ENCODE measurements at places on chromosomes 11 and 22. TPM values are rescaled to one million over a fixed set of nuclear protein-coding genes. Genes with fewer than 3 reads are reported as not detected.

GRCh38 chr11:64053699-64054098 is 18.0 kb downstream of the FLRT1 start:
- no peak for DNase-seq

DNA sequence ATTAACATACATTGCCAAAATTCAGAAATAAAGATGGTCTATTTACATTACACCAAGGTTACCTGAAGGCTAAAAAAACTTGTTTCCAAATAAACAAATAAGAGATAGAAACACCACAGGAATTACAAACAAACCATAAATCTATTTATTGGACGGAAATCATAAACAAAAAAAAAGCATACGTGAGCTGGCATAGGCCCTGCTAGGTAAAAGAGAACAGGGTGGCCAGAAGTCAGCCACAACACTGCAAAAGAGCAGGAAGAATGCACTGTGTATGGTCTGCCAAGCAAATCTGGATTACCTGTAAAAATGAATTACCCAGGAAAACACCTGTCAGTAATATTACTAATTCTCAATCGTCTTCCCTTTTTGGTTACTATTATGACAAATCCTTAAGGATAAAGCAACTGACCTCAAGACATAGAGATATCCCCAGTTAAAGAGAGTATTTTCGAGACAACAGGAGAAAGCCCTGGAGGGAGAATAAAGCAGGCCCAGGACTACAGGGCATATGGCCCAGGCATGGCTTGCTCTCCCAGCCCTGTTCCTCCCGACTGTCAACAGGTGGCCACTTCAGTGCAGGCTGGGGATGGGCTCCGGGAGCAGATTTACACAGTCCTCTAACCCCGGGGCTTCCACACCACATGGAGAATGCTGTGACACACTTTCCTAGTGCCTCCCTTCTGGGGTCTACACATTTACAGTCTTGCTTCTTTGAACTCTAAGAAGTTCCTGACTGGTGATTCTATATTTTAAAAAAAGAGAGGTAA is 18.0 kb downstream of the PPP2R1B start:
- DNase-seq, result no peak

Gene IGLL1
- polyA plus RNA-seq, result 0.41 TPM

DNA sequence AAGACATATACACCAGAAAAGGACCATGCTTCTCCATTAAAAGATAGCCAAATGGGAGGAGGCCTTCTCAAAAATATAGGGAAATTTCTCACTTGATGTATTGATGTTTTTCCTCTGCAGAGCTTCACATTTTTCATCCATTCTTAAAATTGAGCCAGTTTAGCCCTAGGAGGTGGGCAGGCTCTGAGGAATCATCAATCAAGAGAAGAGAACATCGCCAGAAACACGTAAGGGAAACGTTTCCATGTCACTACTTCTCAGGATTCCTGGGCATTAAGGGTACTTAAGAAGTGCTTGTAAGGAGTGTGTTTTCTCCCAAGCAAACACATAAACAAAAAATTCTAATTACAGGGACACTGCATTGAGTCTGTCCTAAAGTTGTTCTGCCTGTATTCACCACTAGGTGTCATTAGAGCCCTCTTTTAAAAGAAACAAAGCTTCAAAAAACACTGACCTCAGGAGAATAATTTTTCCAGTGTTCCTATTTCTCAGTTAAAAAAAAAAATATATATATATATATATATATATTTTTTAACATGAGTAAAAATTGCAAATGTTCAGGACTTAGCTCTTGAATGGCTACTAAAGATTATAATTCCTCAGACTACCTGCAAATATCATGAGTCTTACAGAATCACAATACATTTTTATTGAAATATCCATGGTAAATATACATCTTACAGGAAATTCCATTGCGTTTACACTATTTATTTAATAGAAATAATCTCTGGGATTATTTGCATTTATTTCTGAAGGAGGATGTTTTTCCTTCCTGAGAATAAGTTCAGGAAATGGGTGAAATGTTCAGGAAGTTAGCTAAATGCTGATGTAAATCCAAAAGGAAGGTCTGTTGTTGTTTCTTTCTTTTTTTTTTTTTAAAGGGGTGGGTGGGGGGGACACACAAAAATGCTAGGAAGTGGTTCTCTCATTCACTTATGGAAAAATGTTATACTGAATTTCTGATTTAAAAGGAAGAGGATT is 16.0 kb downstream of the FZD4 start:
- peak; percentile 63 for DNase-seq

GRCh38 chr11:36288442-36289225 is 590 bp downstream of the COMMD9 start:
- DNase-seq, result no peak

All from hindlimb muscle (tissue), 1 donor.